ENCODE measurements at places on chromosomes 1 and 21.

GRCh38 chr1:100036718-100037655 lies 67.2 kb downstream of the SLC35A3 start:
- no peak for DNase-seq

DNA sequence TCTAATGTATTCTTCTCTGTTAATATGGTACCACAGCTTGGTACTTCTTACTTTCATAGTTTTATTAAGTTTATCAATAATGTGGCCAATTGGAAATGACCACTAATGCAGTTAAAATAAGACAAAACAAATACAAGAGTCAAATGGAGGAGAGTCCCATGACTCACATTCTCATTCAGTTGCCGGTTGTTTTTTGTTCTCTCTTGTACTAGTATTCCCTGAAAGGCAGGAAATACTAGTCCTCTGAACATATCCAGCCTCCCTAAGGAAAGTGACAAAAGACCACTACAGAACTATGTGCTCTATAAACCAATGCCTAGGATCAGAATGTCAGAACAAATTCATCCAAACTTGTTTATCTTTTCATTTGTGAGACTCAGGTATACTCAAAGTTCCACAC lies 165.2 kb upstream of the SAMSN1 start:
- no peak for DNase-seq

DNA sequence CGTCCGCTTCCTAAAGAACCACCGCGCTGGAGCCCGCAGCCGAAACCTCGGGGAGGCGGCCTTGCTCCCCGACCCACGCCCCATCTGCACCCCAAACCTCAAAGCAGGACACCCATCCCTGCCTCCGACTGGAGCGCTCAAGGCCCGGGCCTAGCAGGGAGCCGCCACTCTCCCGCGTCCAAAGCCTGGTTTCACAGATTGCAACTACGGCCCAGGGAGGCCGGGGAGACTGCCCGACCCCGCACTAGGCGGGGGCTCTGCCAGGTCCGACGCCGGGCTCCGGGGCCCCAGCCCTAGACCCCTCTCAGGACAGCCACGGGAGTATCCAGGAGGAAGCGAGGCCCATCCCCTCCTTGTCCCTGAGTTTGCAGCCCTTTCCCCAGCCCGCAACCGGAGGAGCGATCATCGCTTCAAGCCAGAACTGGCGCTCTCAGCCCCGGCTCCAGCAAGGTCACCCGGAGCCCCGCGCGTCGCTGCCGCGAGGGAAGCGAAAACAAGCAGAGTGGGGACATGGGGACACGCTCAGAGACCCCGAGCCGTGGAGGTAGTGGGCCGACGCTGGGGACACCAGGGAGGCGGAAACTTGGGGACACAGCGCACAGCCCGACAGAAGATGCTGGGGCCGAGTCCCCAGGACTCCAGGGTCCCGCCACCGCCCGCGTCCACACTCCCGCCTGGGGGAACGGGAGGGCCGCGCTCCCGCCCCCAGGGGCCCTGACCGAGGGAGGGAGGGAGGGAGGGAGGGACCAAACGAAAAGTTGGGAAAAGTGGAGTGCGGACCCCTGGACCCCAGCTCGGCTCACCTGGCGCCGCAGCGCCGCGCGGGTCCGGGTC lies 433 bp downstream of the TMEM200B start:
- peak; percentile 21 for DNase-seq

- DNase-seq: no peak
These were observed 9.9 kb downstream of the CD58 start for GRCh38 chr1:116560704-116561490.

DNA sequence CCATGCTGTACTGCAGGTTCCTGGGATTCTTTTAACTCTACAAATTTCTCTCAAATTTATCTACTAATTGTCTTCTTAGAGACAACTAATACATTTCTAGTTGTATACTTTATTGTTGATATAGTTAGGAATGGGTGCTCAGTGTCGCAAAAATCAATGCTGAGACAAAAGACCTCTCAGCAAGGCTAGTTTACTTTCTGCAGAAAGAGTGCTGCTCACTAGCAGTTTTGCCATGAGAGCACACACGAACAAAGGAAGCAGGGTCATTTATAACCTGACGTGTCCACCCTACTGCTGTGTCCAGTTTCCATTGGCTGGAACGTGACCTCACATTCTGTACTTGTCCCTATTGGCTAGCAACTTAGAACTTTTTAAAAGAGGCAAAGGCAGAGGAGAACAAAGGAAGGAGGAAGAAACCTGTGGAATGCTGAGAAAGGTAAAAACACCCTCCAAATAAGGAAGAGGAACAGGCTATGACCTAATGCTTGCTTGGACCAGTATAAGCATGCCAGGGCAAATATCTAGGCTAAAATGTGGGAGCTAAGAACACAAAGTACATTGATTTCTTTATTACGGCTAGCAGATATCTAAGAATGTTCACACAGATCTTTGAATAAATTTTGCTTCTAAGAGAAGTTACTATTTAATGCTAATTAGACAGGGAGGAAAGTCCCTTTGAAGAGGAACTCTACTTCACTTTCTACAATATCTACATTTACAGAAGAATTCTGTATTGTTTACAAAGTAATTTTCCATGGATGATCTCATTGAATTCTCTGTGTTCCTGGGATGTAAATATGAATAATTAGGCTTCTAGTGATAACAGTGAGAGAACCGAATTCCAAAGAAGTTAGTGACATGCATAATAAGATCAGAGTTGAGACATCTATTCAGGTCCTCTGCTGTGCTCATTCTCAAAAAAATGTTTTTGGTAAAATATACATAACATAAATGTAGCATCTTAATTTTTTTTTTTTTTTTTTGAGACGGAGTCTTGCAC lies 86.0 kb upstream of the MAP10 start:
- no peak for DNase-seq

DNA sequence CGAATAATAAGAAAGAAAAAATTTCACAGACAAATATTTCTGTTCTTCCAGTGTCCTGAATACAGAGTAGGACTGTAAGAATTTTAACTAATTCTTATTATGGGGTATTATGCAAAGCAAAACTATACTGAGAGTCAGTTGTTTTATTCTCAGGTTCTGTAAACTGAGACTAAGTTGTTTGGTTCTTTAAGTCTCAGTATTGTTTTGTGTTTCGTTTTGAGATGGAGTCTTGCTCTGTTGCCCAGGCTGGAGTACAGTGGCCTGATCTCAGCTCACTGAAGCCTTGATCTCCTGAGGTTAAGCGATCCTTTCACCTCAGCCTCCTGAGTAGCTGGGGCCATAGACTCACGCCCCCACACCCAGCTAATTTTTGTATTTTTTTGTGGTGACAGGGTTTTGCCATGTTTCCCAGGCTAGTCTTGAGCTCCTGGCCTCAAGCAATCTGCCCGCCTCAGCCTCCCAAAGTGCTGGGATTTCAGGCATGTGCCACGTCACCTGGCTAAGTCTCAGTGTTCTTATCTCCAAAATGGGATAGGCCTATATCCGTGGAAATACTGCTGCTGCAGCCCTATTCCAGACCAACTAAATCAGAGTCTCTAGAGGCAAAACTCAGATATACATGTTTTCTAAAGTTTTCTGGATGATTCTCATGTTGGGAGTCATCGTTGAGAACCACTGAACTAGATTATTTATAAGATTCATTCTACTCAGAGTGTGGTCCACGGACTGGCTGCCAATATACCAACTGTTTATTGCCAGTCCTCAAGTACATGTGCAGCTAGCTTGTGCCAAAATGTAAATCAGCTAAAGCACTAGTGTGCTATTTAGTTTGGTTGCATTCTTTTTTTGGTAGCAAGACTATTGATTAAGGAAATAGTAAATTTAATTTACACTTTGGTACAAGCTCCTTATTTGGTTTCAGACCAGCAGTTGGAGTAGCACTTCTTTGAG lies 116.6 kb downstream of the HS2ST1 start:
- no peak for DNase-seq

- DNase-seq: no peak
These were observed 58.1 kb upstream of the COA6 start for GRCh38 chr1:234315091-234315541.

GRCh38 chr1:85240174-85240601 lies 19.3 kb downstream of the C1orf52 start:
- DNase-seq: no peak

- no peak for DNase-seq
These were observed 14.1 kb upstream of the KIAA1614 start for GRCh38 chr1:180898441-180899219.

DNA sequence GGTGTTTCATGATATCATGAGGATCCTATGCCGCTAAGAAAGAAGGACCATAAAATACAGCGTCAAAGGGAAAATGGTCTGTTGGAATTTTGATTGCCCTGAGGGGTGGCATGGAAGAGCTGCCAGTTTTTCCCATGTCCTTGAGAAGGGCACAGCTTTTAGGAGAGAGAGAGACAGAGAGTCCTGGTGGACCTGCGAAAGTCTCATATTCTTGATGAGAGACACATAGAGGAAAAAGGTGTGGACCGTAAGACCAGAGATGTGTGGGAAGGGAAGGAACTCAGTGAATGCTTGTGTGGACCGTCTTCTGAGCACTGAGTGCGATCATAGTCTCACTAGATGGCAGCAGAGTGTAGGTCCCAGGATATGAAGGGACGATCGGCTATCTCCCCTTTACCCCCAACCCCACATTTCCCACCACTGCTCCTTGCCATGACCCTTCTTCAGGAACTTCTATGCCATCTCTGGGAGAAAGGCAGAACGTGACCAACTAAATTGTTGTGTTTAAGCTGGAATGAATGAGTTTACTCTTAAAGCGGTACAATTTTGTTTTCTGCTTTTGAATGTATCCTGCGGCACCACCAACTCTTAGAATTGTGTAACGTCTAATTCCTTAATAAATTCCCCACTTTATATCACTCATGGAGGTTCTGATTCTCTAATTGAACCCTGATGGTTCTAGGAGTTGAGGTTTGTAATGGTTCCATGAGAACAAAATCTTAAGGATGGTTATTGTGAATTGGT lies 117.7 kb downstream of the CTH start:
- DNase-seq: peak; percentile 41

- DNase-seq: no peak
These were observed 19.8 kb downstream of the RSBN1 start for GRCh38 chr1:113792471-113792870.

DNA sequence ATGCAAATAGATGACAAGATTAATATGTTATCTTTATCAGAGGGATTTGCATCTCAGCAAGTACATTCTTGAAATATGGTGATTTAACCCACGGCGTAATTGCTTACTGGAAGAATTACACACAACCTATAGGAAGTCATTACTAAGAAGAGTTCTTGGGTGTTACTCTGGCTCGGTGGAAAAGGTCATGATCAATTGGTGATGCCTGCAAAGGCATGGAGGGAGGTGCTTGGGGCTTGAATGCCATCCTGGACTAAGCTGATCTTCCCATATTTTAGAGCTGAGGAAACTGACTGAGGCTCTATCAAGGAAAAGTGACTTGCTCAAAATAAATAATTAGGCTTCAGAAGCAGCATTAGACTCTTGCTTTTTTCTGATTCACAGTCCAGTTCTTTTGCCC lies 137.5 kb upstream of the JUN start:
- no peak for DNase-seq

DNA sequence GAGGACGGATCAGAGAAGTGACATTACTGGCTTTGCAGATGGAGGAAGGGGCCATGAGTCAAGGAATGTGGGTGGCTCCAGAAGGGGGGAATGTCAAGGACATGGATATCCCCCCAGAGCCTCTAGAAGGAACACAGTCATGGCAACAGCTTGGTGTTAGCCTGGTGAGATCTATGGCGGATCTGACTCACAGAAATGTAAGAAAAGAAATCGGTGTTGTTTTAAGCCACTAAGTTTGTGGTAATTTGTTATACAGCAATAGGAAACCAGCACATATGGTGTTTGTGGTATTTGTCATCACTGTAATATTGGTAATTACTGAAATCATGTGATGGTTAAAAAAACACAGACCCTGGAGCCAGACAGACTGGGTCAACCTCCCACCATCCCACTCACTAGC lies 236.2 kb downstream of the SETD4 start:
- DNase-seq: no peak

DNA sequence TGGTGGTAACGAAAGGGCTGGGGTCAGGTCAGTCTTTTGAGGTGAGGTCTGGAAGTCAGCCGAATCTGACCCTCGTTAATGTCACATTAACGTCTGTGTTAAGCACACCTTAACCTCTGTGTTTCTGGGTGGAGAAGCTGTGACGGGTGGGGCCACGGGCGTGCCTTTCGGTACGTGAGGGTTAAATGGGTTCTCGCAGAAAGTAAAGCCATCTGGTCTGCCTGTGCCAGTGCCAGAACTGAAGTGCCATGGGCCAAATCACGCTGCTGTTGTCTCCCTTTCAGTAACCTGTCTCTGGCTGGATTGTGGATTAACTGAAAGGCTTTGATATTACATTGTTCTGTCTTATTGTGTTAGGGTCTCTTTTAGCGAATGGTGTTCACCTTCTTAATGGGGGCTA lies 14.4 kb downstream of the URB2 start:
- DNase-seq: no peak

DNA sequence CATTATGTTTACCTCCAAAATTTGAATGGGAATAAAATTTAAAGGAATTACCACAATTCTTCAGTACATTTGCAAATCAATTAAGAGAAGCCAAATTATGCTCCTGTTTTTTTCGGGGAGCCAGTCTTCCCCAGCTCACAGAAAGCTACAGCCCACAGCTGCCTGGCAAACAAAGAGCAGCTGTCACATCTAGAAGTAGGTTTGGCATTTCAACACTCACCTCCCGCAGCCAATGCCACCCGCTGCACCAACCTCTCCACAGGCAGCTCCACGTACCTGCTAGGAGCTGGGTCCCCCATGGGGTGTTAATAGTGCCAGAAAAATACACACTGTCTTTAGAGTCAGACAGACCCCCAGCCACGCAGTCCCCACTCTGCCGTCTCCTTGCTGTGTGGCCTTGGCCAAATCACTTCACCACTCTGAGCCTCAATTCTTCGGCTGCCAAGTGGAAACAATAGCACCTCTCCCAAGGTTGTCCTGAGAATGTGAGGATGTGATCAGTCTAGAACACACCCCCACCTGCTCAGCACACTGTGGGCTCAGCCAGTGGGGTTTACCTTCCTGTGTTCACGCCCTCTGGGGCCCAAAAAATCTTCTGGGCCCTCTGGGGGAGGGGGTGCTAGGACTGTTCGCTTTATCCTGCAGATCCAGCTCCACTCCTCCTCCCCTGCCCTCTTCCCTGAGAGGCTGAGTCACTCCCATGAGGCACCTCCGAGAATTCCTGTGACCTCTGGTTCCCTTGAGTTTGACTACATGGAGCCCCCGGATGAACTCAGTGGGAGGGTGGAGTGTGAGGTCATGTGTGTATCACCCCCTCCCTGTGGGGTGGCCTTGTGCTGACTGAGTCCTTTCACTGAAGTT lies 204.3 kb upstream of the GRIK3 start:
- no peak for DNase-seq

DNA sequence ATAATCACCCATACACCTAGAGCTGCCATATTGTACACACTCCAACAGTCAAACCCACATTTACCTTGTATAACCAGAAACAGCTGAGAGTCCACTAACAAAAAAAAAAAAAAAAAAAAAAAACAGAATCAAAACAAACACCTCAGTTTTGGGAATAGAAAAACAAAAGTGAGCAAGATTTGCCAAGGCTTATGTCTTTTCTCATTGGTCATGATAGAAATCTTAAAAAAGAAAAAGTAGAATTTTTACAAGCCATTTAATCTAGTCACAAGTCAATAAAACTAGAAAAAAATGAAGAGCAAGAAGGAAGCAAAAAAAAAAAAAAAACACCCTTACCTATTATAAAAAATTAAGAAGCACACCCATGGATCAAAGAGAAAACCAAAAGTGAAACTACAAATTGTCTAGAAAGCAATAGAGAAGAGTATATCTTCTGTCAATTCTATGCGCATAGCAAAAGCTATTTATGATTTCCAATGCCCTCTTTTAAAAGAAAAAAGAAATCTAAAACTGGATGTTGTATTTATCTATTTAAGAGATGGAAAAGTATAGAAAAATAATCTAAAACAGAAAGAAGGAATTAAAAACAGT lies 113.2 kb upstream of the GALNT2 start:
- no peak for DNase-seq

- no peak for DNase-seq
These were observed 15.7 kb downstream of the HSD11B1 start for GRCh38 chr1:209720326-209720725.

Data from mesothelial cell of epicardium (in vitro differentiated cells).